Stimulated activated CD4-positive, alpha-beta T cell treated with anti-CD3 and anti-CD28 coated beads, Interleukin-1b, Interleukin-23, amount 100 ng/mL, for 1 hour (primary cell): ENCODE measurements at places on chromosomes 4 and X.

DNA sequence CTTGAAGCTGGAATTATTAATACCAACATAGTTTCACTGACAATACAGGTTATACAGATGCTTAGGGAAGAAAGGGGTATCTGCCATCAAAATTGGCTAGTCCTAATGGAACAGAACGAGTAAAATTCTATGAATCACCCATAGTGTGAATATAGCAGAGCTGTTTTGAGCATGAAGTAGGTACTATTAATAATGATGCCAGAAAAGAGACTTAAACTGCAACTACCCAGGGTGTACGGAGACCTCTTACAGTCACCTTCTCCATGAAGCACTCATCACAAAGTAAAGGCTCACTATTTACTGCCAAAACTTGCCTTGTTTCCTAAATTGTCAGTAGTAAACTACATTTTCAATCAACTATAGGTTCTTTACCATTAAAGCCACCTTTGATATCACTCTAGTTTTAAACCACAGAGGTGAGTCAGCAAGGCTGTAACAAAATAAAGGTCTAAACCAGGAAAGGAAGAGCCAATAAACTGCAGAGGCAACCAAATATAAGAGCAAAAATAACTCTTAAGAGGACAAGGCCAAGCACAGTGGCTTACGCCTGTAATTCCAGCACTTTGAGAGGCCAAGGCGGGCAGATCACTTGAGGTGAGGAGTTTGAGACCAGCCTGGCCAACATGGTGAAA, 114.4 kb downstream of the FRYL start:
- DNase-seq, result no peak

- DNase-seq, result no peak
Observed at GRCh38 chrX:68443155-68443868, 10.0 kb upstream of the OPHN1 start.

DNA sequence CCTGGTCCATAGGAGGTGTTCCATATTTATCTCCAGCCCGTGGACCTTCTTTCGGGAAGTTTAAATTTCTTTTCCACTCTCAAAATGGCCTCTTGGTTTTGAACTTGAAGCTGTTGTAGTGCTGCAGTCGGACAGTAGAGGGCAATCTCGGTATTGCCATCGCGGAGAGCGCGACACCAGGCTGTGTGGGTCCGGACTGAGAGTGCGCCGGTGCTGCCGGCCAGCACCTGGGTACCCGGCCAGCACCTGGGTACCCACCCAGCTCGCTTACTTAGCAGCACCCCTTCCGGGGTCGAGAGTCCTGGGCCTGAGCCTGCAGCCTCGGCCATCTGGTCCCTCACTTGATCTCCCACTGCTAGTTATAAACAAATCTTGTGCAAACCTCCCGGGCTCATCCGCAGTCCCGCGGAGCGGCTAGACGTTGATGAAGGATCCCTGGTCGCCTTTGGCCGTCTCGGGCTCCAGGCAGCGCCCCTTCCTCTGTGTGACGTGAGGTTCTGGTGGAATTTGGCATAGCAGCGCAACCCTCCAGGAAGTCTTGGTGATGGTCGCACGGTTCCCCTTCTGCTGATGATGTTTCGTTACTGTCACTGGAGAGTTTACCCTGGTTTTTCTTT, 18.0 kb downstream of the FAM9A start:
- DNase-seq, result no peak

DNA sequence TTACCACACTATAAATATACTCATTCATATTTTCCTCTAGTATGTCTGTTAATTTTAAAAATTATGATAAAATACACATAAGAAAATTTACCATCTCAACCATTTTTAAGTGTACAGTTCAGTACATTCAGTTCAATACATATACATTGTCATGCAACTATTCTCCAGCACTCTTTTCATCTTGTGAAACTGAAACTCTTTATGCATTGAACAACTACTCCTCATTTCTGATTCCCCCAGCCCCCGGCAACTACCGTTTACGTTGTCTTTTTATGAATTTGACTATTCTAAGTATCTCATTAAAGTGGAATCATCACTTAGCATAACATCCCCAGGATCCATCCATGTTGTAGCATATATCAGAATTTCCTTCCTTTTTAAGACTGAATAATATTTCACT, 8.7 kb downstream of the SMARCAD1 start:
- no peak for DNase-seq

DNA sequence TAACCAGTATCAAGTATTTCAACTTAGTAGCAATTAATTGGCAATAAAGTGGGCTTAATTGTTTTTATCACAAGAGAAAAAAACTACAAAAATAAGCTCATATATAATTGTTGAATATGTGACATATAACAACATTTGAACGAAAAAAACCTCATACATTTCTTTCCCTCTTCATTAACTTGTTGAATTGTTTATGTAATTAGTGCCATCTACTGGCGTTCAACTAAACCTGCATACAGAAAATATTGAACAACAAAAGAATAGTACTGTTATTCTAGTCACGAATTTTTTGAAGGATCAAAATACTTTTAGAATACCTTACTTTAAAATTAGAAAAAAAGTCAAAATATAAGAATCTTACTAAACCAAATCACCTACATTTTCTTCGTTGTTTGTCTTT, 586.5 kb upstream of the FTHL17 start:
- no peak for DNase-seq

- no peak for DNase-seq
Observed at GRCh38 chrX:48467281-48467761, 2.7 kb downstream of the SLC38A5 start.

GRCh38 chr4:184280137-184280536, 62.5 kb upstream of the ENPP6 start:
- no peak for DNase-seq

DNA sequence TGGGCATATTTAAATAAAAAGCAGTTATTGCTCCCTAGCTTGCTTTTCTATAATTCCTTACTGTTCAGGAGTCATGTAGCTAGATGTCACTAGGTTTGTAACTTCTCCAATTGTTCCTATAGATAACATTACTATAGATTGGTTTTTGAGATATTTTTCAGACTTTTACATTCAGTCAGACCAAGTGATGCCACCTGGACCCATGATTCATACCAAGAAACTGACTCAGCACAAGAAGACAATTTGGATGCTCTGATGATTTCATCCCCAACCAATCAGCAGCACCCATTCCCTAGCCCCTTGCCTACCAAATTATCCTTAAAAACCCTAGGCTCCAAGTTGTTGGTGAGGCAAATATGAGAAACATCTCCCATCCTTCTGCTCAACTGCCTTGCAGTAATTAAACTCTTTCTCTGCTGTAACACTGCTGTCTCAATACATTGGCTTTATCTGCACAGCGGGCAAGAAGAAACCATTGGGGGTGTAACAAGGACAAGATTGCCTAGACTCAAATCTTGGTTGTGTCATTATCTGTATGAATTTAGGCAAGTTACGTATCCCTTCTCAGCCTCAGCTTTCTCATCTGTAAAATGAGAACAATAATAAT, 11.8 kb upstream of the NEIL3 start:
- no peak for DNase-seq

GRCh38 chr4:62588671-62589070, 1388.5 kb downstream of the ADGRL3 start:
- no peak for DNase-seq
